Stimulated activated CD8-positive, alpha-beta memory T cell treated with anti-CD3 and anti-CD28 coated beads, Interleukin-4, amount 100 ng/mL, for 1 hour (primary cell): ENCODE measurements at places on chromosomes 7 and 10.

DNA sequence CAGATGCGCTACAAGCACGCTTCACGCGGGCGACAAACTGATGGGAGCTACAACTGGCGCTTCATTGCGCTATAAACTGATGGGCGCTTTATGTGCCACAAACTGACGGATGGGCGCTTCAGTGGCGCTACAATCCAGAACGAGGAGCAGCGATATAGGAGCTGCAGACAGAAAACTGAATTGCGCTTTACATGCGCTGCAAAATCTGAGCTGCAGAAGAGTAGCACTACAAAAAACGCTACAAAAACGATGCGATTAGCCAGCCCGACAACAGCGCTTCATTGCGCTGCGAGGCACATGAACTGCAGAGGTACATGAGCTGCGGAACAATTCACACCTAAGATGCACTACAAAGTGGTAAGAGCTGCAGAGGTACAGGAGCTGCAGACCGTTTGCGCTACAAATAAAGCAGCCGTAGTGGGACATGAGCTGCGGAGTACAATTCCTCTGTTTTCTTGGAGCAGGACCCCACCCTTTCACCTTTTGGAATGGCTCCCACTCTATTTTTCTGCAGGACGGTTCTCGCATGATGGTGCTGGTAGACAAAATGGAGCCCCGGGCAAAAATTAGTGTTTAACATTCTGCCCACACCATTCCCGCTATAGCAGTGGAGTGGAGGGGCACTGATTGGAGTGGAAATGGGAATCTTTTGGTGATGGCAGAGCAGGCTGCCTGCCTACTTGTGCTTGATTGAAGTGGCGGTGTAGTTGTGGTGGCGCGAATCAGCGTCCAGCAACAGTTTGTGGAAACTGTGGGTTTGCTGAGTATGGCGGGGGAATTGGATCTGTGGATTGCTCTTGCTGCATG lies 1.2 kb upstream of the SGCE start:
- DNase-seq = no peak

DNA sequence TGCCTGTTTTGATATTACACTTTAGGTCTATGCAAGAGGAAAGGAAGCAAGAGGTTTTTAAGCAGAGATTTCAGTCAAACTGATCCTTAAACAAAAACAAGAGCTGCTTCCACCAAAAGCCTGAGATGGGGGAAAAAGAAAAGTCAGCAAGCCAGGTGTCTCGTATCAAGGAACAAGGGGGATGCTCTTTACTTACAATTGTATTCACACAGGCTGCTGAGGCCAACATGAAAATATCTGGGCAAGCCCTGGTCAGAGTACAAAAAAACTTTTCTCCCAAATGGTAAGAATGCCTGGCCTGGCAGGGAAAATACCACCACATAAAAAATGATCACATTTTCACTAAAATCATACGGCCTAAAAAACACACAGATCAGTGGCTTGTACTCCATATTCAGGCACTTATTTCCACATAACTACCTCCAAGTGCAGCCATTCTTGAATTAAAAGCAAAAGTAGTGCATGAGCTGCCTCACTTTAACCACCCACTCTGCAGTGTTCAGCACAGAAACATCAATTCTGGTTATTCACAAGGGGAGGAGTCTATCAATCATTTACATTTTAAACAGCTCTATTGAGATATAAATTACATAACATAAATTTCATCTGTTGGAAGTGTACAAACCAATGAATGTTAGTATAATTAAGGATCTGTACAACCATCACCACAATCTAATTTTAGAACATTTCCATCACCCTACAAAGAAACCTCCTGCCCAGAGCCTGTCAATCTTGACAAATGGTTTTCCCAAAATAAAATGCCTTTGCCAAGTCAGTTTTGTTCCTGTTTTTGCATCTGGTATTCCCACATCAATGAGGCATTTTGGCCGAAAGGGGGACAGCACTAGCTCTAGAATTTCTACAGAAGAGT lies 70.2 kb downstream of the GRB10 start:
- DNase-seq = no peak

DNA sequence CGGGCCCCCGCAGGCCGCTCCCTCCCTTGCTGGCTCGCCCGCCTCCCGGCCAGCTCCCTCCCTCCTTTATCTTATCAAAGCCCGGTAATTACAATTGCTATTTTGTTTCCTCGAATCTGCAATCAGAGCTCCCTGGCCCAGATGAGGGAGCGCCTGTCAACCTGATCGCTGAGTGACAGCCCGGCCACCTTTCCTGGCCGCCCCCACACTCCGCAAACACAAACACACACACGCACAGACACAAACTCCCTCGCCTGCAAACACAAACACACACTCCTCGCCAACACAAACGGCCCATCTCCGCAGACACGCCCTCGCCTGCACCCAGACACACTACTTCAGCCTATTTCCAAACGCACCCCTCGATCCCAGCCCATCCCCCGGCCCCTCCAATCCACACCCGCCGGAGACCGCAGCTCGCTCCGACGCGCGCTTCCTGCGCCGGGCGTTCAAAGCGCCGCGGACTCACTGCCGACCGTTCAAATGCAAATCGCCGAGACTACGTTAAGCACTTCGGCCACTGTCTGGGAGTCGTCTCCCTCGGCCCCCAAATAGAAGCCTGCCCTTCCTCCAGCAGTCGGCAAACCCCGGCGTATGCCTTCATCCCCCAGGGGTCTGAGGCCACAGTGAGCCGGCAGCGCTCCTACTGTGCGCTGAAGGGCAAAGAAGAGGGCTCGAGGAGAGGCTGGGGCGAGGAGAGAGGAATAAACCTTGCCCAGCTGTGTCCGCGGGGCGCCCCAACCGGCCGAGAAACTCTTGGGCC lies 3.0 kb upstream of the FGF8 start:
- DNase-seq = no peak

DNA sequence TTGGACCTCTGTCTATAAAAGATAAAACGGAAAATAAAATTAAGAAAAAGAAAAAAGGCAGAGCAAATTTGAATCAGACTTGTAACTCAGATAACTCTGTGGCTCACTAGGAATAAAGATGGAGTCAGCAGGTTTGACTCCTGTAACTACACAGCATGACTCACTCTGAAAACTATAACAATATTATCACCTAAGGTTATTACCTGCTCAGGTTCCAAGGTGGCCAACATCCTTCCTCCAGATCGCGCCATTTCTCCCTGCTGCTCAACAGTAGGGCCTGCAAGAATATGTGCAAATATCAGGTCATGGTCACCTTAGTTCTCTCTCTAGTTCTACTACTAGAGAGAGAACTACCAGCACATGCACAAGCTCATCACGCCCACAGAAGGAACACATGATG lies 30.0 kb downstream of the ALDH18A1 start:
- no peak for DNase-seq

DNA sequence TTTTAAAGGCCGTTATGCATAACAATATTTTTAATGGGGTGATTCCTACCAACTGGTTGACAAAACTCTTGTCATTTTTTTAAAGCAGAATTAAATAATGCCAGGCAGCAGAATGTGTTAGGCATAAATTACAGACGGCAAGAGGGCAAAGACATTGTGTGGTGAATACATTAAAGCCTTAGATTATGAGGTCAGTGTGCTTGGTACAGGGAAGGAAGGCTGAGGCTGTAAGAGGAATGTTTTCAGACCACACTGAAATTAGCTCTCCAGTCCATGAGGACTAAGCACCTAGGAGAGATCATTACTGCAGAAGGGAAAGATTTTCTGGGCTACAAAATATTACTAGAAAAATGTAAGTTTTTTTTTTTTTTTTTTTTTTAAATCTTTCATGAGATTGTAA lies 312.8 kb upstream of the PRKCQ start:
- no peak for DNase-seq

DNA sequence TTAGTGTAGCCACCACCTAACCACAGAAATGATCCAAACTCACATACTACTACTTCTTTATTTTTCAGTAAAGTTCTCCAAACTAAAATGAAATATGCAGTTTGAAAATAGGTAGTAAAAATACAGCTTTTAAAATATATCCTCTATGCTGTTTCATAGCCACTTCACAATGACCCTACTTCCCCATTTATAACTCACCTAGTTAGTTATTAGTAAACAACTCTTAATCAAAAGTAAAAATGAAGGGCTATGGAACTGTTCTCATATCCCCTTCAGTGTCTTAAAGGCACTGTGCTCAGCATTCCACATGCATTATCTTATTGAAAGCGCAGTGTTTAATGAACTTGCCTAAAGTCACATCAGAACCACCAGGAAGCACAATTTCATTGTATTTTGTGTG lies 43.5 kb downstream of the KMT2C start:
- no peak for DNase-seq

- no peak for DNase-seq
Measured at GRCh38 chr7:33807779-33808482, 97.4 kb upstream of the BMPER start.

DNA sequence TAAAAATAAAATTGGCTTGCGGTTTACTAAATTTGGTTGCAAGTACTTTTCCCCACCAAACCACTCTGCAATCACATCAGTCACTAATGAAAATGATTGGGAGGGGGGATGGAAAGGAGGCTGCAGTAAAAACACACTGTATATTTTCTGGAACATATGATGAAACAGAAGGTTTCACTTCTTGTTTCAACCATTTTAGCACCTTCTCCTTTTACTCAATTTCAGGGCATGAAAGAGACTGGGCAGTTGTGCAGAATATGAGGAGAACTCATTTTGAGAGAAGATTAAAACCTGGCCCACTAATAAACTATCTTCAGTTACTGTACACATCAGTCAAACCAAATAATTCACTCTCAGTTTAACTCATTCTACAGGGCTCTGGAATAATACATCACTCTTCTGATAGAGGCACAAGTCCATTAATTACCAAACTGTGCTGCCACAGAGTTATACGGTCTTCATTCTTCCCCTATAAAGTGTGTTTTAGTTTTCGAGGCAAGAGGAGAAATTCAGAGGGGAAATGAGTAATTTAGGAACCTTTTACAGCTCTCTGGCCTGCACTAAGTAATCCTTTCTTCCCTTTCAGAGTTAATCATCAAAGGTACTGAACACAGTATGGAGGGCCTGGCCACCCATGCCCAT lies 25.5 kb downstream of the JAZF1 start:
- DNase-seq = no peak

- DNase-seq = no peak
Measured at GRCh38 chr7:106462365-106462859, 177.6 kb upstream of the NAMPT start.

DNA sequence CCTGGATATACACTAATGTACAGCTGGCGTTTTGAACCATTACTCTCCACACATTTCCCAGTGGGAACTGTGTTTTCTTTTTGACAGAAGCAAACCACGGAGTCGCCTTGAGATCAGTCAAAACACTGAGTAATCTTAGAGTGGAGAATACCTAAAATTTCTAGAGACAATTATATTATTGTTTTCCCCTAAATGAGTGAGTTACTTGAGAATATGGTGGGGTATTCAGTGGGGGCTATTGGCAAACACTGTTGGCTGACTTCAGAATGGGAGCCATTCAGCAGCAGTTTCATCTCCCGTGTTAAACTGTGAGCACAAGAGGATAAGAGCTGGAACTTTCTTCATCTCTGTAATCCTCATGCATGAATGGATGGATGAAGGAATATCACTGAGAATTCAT lies 6.2 kb downstream of the IL2RA start:
- no peak for DNase-seq

DNA sequence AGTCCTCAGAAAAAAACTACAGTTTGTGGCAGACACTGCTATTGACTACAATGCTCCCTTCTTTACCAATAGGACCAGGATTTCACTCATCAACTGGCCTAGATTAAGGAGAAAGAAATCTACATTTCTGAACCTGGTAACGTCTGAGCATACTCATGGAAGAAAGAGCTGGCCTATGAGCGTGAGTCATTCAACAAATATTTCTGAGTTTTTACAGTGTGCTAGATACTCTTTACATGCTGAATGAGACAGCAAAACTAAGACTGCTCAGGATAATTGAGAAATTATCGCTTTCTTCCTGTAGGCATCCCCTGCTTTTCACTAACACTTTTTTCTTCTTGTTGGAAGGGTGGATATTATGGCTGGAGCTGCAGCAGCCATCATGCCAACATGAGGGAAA lies 609.7 kb downstream of the TNS3 start:
- DNase-seq = no peak

- no peak for DNase-seq
Measured at GRCh38 chr10:5468262-5469106, 30.9 kb downstream of the CALML5 start.

GRCh38 chr7:100825751-100826513 lies 1.4 kb downstream of the EPHB4 start:
- DNase-seq = no peak

DNA sequence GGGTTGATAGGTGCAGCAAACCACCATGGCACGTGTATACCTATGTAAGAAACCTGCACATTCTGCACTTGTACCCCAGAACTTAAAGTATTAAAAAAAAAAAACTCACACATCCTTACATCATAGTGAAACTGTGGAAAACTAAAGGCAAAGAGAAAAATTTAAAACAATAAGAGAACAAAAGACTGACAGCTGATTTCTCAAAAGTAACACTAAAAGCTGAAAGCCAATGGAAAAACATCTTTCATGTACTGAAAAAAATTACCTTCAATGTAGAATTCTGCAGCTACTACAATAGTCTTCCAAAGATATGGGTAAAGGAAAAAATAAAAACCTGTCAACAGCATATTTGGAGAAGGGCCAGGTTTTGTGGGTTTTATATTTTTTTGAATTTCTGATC lies 729.1 kb upstream of the NRP1 start:
- DNase-seq = no peak

- DNase-seq = no peak
Measured at GRCh38 chr10:100186253-100187212, 704 bp upstream of the ERLIN1 start.

GRCh38 chr10:104642658-104643302 lies 1.7 kb downstream of the SORCS3 start:
- no peak for DNase-seq

GRCh38 chr7:38383281-38383680 lies 109.8 kb upstream of the TARP start:
- DNase-seq = no peak

DNA sequence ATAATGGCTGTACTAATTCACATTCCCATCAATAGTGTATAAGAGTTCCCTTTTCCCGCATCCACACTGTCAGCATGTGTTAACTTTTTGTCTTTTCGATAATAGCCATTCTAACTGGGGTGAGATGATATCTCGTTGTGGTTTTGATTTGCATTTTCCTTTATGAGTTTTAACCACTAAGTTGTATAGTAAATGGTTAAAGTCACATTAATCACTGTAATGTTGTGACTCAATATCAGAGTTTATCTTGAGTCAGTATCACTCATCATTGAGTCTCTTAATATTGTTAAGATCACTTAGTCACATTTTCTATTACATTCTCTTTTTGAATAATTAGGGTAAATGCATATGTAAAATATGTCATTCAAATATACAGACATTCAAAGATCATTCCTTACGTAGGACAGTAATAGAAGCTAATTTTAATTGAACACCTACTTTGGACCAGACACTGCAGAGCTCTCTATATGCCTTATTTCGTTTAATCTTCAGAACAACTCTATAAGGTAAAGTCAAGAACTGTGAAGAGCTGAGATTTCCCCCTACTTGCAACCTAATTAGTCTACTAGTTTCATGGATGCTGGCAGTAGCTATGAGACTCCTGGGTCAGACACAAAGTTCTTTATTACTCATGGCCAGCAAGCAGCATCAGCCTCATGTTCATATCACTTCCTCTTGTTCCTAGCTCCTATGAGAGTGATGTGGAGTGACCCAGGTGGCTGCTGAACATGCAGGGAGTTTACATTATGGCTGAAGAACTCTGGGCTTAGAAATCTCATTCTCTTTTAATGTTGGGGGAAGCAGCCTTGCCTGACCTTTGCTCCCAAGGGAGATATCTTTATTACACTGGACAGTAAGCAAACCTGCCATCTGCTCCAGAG lies 30.5 kb downstream of the CREB5 start:
- no peak for DNase-seq
